ENCODE measurements at places on chromosomes 7 and 10.

GRCh38 chr10:5546891-5547680, 22.3 kb downstream of the CALML3 start:
- DNase-seq = no peak

GRCh38 chr7:80134115-80134535, 506 bp upstream of the GNAI1 start:
- DNase-seq = no peak

GRCh38 chr7:24854866-24855265, 97.6 kb upstream of the GSDME start:
- DNase-seq = no peak

- no peak for DNase-seq
Measured at GRCh38 chr7:29989257-29989995, at the start of gene SCRN1. SCRN1 (minus strand) TSS chr7:29989801; CDS start chr7:29969067, 20,734 bp downstream.
